ENCODE measurements at places on chromosomes 13 and 19.

DNA sequence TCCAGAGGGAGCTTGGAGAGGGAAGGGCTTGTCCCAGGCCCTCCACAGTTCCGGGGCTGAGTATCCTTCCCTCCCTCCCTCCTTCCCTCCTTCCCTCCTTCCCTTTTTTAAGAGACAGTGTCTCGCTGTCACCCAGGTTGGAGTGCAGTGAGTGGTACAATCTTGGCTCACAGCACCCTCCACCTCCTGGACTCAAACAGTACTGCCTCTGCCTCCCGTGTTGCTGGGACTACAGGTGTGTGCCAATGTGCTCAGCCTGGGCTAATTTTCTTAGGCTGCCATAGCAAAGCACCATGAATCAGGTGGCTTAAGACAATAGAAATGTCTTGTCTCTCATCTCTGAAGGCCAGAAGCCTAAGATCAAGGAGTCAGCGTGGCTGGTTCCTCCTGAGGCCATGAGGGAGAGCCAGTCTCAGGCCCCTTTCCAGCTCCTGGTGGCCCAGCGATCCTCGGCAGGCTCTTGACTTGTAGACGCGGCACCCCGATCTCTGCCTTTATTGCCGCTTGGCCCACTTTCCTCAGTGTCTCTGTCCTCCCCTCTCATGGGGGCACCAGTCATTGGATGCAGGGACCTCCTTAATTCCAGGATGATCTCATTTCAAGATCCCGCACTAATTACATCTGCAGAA, 47.5 kb downstream of the CRTC1 start:
- no peak for DNase-seq

DNA sequence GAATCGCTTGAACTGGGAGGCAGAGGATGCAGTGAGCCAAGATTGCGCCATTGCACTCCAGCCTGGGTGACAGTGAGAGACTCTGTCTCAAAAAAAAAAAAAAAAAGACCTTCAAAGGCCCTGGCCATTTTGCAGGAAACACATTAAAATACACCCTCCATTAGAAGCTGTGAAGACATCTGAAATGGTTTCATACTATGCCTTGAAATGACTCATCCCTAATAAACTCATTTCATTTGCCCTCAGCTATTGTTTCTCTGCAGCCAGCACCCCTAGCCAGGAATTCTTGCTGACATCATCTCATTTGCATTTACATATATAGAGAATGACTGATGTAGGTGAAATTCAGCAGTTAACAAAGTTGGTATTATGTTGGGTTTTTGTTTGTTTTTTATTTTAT, 8.7 kb downstream of the EML2 start:
- DNase-seq, result no peak

- DNase-seq, result no peak
These were observed 855.6 kb downstream of the EFNB2 start for GRCh38 chr13:105679838-105680237.

- DNase-seq, result no peak
These were observed 339.6 kb downstream of the ZNF536 start for GRCh38 chr19:30711826-30712225.

DNA sequence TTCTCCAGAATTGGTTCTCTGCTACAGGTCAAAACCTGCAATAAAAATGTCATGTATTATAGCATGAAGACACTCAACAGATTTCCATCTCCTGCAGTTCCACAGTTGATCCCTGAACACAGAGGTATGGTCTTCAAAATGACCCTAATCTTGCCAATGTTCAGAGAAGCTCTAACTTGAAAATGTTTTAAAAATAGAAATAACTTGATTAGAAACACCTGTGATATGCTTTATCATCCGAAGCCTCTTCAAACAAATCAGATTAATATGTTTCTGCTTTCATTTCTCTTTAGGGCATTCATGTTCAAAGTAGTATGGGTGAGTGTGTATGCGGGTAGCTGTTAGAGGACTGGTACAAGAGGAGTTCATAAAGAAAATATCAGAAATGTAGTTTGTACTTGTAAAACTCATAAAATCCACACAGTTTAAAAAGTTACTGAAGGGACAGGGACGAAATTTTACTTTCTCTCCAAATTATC, 60.4 kb downstream of the KCNRG start:
- no peak for DNase-seq

DNA sequence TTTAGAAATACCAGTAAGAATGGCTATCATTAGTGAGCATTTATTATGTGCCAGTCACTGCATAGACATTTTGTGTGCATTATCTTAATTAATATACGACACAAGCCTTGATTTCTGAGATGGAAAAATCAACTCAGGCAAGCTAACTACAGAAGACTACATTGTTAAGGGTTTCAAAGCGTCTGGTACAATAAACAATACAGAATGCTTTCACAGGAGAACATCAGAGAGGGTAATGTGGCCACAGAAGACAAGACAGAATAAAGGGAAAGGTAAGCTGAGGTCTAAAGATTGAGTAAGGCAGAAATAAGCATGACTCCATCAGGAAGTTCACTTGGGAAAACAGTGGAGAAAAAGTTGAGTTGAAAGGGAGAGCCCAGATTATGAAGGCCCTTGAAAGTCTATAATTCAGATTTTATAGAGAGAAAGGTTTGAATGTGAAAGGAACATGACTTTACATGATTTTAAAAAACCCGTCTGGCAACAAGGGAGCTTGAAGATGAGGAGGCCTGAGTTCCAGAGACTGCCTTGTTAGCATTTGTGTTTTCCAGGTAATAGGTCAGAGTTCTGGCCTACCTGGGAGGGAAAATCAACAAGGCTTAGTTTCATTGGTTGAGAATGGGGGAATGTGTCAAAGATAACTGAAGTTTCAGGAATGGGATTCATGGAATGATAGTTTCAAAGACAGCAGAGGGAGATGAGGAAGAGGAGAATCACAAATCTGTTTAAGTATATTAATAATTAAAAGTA, 1.8 kb upstream of the MBNL2 start:
- no peak for DNase-seq

- no peak for DNase-seq
These were observed 1321.3 kb upstream of the SLC10A2 start for GRCh38 chr13:104387510-104387909.

DNA sequence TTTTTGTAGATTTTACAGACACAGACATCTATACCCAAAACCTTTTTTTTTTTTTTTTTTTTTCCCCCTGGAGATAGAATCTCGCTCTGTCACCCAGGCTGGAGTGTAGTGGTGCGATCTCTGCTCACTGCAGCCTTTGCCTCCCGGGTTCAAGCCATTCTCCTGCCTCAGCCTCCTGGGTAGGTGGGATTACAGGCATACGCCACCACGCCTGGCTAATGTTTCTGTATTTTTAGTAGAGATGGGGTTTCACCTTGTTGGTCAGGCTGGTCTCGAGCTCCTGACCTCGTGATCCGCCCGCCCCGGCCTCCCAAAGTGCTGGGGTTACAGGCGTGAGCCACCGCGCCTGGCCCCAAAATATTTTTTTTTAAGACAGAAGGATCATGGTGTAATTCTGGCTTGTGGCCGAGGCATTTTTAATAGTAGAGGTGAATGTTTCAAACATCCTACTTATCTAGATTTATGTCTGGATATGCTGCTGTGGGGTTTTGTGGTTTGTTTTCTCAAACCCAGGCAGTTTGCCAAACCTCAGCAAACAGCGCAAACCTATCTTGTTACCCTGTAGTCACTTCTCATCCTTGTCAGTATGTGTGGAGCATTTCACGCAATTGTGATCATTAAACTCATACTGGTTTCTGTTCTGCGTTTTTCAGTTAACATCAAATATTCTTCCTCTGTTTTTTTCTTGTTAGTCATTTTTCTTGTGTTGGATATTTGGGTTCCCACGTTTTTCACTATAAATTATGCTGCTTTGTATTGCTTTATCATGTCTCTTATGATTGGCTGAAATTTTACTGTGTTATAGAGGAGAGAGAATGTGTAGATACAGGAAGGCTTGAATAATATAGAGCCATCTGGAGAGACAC, 36.2 kb upstream of the GARRE1 start:
- DNase-seq, result peak; percentile 19

DNA sequence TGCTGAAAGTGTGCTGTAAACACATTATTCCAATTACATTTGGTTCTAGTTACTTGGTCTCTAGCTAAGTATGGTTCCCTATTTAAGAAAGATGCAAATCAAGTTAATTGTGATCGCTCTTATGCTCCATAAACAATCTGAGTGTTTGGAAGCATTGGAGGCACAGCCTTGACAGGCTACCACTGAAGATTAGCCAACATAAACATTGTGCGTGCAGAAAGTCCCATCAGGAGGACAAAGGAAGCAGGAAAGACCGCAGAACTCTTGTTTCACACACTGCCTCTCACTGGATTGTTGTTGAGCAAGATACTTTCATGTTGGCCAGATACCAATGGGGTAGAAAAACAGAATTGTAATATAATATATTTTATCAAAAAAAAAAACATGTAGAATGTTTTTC, 814.4 kb downstream of the EFNB2 start:
- no peak for DNase-seq

- no peak for DNase-seq
These were observed 21.9 kb downstream of the ANKRD27 start for GRCh38 chr19:32652894-32653598.

GRCh38 chr13:103805771-103806170, 739.6 kb upstream of the SLC10A2 start:
- no peak for DNase-seq

DNA sequence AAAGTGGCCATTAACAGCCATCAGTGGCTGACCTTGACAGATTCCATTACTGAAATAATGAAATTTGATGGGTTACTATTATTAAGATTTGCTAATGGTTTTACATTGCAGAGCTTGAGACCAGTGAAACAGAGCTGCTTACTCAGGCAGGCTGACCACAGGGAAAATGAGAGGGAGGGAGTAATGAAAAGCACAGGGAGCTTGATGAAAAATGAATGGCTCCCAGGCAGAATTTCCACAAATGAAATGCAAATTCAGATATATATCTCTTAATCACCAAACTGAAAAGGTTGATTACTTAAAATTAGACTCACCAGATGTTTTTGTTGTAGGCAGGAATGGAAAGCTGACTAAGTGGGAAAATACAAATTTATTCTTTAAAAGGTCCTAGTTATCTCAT, 36.1 kb downstream of the HTR2A start:
- DNase-seq, result no peak

GRCh38 chr13:49441846-49442245, 2.0 kb downstream of the CAB39L start:
- DNase-seq, result no peak

GRCh38 chr13:23551213-23552008, 18.8 kb upstream of the TNFRSF19 start:
- no peak for DNase-seq

GRCh38 chr13:45784755-45785675, 66.5 kb downstream of the SIAH3 start:
- no peak for DNase-seq

DNA sequence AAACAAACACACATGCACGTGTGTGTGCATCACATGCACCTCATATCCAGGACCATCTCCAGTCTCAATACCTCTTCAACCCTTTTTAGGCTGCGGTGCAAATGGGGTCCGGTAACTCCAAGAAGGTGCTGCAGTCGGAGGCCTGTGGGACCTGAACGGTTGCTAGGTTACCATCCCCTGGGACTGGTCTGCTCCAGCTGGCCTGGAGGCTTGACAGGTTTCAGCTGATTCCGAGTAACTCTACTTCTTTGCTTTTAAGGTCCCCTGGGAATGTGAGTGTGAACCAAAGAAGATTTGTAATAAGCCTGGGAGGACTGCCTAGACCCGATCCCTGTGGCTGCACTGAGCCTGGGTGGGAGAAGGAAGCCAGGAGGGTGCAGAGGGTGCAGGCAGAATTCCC, 117.5 kb downstream of the CCNA1 start:
- DNase-seq, result no peak

GRCh38 chr13:107834281-107834680, 381.1 kb downstream of the LIG4 start:
- no peak for DNase-seq

DNA sequence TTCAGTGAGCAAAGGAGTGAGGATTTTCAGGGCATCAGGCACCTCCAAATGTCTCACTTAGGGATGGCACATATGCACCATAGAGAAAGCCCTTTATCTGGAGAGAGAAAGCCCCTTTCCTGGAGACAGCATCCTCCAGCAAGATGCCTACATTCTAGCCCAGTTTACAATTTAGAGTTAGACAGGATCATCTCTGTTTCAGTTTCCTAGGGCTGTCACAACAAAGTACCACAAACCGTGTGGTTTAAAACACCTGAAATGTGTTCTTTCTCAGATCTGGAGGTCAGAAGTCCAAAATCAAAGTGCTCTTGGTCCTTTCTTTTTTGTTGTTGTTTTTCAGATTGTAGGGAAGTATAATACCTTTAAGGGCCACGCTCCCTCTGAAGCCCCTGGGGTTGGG, 61.8 kb downstream of the MBNL2 start:
- no peak for DNase-seq

DNA sequence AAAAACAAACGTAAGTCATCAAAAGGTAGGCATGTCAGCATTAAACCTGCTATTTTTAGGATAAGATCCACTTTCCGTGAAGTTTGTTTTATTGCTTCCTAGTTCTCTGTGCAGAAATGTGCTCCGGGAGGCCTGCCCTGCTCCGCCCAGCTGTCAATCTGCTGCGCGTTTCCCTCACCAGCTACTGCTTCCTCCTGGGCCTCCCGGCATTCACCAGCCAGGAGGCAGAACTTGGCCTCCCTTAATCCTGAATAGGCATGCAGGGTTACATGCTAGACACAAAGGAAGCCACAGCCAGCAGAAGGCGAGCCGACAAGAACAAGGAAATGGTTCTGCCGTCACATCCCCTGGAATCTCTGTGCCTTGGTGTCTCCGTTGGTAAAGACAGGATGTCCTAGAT, 386.2 kb downstream of the IRS2 start:
- DNase-seq, result no peak

- no peak for DNase-seq
These were observed 310.0 kb downstream of the TEX29 start for GRCh38 chr13:111630406-111630805.

DNA sequence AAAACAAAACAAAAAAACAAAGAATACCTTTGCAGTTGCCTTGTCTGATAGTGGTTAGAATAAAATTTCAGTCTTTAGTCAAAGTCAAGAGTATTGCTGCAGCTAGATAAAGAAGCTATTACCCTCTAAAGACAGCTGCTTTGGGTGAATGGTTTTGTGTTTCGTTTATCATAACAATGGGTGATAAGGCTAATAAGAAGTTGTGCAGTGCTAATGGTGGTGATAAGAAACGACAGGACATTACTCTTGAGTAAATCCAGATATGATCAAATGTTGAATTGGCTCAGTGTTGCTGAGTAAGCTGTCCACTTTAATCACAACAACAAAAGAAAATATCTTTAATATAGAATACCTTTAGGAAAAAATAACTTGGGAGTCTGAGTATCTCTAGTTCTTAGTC, 1825.3 kb downstream of the SLITRK5 start:
- no peak for DNase-seq

DNA sequence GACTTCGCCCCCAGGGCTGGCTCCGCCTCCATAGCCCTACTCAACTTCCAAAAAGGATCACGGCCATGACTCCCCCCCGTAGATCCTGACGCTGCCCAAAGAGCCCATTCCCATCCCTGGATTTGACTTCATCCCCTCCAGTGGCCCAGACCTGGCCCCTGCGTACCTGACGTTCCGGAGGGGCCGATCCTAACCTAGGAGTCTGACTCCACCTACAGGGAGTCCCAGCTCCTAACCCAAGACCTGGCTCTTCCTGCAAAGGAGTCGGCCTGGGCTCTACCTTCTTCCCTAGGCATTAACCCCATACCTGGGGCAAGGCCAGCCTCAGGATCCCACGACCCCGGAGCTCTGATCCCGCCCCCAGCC, 10.8 kb downstream of the STAP2 start:
- no peak for DNase-seq
